ENCODE measurements at places on chromosomes 3 and 15.

- DNase-seq, result no peak
Observed at GRCh38 chr15:40829115-40829514, 607 bp upstream of the PPP1R14D start.

DNA sequence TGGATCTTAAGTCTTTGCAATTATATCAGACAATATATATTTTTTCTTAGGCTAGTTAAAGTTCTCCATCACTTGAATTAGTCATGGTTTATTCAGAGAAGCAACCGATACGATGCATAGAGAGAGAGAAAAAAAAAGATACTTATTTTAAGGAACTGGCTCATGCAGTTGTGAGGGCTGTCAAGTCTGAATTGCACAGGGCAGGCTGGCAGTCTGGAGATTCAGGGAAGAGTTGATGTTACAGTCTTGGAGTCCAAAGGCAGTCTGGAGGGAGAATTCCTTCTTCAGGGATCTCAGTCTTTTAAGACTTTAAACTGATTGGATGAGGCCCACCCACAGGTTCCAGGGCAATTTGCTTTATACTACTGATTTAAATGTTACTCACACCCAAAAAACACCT, 412.6 kb downstream of the IL5RA start:
- no peak for DNase-seq

DNA sequence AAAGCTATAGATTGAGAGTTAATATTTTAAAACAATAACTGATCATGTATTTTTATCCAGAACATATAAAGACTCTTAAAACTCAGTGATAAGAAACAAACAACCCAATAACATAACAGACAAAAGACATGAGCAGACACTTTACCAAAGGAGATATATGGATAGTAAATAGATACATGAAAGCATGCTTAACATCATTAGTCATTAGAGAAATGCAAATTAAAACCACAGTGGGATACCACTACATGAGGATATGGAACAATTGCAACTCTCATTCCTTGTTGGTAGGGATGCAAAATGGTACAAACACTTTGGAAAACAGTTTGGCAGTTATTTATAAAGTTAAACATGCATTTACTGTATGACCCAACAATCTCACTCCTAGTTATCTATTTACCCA, 95.0 kb downstream of the IQCH start:
- no peak for DNase-seq

- DNase-seq, result no peak
Observed at GRCh38 chr3:158105119-158105709, 1.0 kb downstream of the SHOX2 start.

- DNase-seq, result no peak
Observed at GRCh38 chr3:37887824-37888223, 26.1 kb downstream of the CTDSPL start.

GRCh38 chr3:50117120-50117519, 28.4 kb downstream of the RBM5 start:
- no peak for DNase-seq

DNA sequence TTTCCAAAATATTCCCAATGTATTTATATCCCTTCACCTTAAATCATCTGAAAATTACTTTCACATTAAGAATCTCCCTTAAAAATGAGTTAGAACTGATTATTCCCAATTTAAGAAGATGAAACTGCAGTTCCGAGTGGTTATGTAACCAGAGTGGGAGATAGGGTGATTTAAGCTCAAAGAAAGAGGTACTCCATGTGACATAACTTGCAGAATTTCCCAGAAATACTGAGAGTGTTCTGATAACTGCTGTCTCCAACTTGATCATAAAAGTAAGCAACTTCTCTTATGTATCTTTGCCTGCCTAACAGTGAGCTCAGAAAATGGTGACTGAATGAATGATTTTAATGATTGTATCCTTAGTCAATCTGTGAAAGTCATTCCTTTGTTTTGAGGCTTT, 32.3 kb downstream of the ARRDC4 start:
- no peak for DNase-seq

DNA sequence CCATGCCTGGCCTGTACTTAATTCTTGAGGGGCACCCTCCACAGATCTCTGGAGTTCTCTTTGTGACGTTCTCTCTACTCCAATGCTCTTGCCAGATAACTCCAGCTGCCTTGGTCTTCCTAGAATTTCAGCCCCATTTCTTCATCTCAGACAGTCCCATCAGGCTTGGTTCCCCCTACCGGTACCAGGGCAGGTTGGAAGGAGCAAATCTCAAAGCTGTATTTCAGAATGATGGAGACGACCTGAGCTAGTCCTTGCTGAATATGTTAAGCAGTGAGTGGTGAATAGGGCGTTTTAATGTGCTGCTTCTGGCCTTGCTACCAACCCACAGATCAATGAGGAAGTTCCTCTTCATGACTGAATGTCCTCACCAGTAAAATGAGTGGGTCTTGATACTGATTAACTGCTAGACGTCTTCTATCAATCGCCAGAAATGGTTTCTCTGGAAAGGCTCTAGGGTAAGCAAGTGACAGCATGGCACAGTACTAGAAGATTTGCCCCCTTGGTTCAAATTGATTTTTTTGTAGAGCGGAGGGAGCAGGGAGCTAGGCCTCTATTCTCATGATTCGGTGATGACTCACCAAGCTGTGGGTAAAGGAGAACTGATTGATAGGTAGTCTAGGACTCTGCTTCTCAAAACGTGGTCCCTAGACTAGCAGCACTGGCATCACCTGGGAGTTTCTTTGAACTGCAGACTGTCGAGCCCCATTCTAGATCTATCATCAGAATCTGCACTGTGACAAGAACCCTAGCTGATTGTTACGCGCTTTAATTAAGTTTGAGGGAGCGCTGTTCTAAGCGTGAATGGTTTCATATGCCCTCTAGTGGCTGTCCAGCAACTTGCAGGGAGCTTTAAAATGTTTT, 67.8 kb downstream of the UBP1 start:
- DNase-seq, result peak; percentile 18

DNA sequence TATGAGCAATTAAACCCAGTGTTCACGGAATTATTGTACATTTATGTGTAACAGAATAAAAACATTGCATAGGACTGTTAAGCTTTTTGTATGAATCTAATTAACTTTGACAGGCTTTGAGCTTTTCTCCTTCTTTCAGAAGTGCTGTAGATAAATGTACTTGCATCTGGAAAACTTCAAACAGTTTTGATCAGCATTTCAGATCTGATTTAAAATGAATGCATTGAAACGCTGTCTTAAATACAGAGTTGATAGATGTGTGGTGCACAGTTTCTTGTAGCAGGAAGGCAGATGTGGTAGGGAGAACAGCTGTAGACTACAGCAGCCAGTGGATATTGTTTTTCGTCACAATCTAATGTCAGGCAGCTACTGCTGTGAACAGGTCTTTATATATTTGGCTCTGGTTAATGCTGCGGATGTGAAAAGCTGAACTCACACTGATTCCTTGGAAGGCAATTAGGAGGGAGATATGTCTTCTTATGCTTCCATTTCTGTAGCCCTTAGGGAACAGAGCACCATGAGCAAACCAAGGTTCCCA, 193.8 kb upstream of the GOLIM4 start:
- DNase-seq, result no peak

Measured in activated CD4-positive, alpha-beta T cell treated with anti-CD3 and anti-CD28 coated beads for 24 hours (primary cell).